ENCODE measurements at places on chromosomes 5 and 9. TPM values are rescaled to one million over a fixed set of nuclear protein-coding genes. Genes with fewer than 3 reads are reported as not detected.

DNA sequence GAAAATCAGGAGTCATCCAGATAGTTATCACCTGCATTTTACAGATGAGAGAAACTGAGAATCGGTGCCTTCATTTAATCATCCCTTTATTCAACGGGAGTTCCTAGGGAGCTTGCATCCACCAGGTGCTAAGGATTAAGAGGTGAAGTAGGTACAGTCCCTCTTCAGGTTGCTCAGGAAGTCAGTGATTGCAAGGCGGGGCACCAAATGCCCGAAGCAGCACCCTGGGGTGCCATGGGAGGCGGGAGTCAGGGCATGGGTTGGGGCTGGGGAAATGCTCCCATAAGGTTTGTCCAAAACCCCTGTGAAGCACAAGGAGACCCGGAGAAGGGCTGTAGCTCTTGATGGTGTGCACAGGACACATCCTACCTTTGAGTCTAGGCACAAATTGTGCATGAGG, 98.8 kb upstream of the KLF4 start:
- no peaks in the 10 kb centered on the region for H3K36me3 ChIP-seq
- H3K4me1 ChIP-seq = no peaks in the 10 kb centered on the region
- no peak for DNase-seq
- peak overlapping the region; percentile 64 for H3K27ac ChIP-seq
- no peaks in the 10 kb centered on the region for H3K27me3 ChIP-seq

- peak; percentile 53 for DNase-seq
- no peaks in the 10 kb centered on the region for H3K36me3 ChIP-seq
- H3K27me3 ChIP-seq = no peaks in the 10 kb centered on the region
- no peak within 1 kb of the TSS for H3K27ac ChIP-seq
These were observed at the start of gene ZNF883 for GRCh38 chr9:113011911-113012381. ZNF883 (minus strand) TSS chr9:113012192.

GRCh38 chr5:117255211-117256027, 680.8 kb upstream of the SEMA6A start:
- no peak for DNase-seq
- no peaks in the 10 kb centered on the region for H3K27me3 ChIP-seq
- H3K4me1 ChIP-seq = no peaks in the 10 kb centered on the region
- no peak overlapping the region for H3K4me3 ChIP-seq

- H3K4me3 ChIP-seq = no peak overlapping the region
- H3K27ac ChIP-seq = no peak overlapping the region
These were observed 146.0 kb upstream of the NUDT12 start for GRCh38 chr5:103708601-103709000.

GRCh38 chr9:123933440-123934212, 3.7 kb upstream of the DENND1A start:
- no peaks in the 10 kb centered on the region for H3K27me3 ChIP-seq
- no peak for DNase-seq
- H3K4me1 ChIP-seq = no peaks in the 10 kb centered on the region
- no peaks in the 10 kb centered on the region for H3K36me3 ChIP-seq

- no peak overlapping the region for H3K4me3 ChIP-seq
- H3K27ac ChIP-seq = no peak overlapping the region
- no peaks in the 10 kb centered on the region for H3K36me3 ChIP-seq
- H3K4me1 ChIP-seq = no peaks in the 10 kb centered on the region
These were observed 5.0 kb upstream of the SNAPC3 start for GRCh38 chr9:15417626-15418025.

DNA sequence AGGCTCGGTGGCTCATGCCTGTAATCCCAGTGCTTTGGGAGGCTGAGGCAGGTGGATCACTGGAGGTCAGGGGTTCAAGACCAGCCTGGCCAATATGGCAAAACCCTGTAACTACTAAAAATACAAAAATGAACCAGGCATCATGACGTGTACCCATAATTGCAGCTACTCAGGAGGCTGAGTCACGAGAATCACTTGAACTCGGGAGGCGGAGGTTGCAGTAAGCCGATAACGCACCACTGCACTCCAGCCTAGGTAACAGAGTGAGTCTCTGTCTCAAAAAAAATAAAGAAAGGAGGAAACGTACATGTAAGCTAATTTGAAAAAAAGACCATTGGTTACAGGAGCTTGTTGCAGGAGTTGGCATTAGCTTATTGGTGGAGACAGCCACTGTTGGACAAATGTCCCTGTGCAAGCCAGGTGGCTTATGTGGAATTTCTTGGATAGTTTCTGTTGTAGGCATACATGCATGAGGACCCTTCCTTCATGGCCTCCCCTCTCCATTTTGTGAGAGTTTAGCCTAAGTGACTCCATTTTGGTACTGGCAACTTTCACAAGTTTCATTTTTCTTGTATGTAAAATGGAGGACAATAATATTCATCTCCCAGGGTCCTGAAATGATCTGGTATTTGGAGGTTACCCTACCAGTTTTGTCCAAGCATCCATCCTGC, 16.8 kb upstream of the RAB14 start:
- H3K27ac ChIP-seq = no peak overlapping the region
- H3K27me3 ChIP-seq = no peaks in the 10 kb centered on the region
- DNase-seq = no peak
- no peaks in the 10 kb centered on the region for H3K36me3 ChIP-seq

- H3K36me3 ChIP-seq = no peaks in the 10 kb centered on the region
- H3K27ac ChIP-seq = no peak overlapping the region
- DNase-seq = no peak
- H3K4me1 ChIP-seq = no peaks in the 10 kb centered on the region
These were observed 15.0 kb downstream of the PSD2 start for GRCh38 chr5:139810341-139811273.

The CCDC171 gene
- total RNA-seq = 15.6 TPM

The SMIM27 gene
- 8.1 TPM for total RNA-seq

All from uterus (tissue), 4 donors.